ENCODE measurements at places on chromosomes 16 and 17.

GRCh38 chr17:31339906-31340661, 18.7 kb upstream of the EVI2A start:
- DNase-seq, result no peak

- no peak for DNase-seq
Measured at GRCh38 chr17:83189044-83190003, 109.9 kb downstream of the METRNL start.

DNA sequence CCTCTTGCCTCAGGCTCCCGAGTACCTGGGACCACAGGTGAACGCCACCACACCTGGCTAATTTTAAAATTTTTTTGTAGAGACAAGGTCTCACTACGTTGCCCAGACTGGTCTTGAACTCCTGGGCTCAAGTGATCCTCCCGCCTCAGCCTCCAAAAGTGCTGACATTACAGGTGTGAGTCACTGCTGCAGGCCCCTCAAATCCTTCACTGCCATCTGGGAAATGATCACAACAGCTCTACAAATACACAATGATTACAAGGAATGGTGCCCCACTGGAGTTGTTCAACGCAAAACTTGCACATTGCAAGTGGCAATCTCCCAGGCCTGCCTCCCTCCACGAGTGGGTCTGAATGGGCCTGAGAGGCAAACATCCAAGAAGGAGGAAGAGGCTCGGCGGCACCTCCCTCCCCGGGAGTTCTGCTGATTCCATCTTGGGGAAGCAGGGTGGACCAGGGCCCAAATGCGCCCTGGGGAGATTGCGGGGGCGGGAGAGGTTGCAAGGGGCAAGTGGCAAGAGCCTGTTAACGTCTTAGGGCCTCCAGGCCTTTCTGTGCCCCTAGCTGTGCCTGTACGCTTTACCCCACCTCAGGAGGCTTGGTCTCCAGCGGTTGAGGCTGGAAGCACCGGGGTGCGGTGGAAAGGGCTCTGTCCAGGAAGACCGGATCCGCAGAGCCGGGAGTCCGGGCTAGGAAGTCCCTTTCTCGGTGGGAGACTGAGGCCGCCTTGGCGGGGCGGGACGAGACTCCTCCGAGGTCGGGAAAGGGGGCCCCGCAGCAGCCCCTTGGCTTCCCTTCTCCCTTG, 656 bp upstream of the IGFBP4 start:
- no peak for DNase-seq

- DNase-seq, result no peak
Measured at GRCh38 chr16:85853547-85854545, 45.1 kb upstream of the IRF8 start.

DNA sequence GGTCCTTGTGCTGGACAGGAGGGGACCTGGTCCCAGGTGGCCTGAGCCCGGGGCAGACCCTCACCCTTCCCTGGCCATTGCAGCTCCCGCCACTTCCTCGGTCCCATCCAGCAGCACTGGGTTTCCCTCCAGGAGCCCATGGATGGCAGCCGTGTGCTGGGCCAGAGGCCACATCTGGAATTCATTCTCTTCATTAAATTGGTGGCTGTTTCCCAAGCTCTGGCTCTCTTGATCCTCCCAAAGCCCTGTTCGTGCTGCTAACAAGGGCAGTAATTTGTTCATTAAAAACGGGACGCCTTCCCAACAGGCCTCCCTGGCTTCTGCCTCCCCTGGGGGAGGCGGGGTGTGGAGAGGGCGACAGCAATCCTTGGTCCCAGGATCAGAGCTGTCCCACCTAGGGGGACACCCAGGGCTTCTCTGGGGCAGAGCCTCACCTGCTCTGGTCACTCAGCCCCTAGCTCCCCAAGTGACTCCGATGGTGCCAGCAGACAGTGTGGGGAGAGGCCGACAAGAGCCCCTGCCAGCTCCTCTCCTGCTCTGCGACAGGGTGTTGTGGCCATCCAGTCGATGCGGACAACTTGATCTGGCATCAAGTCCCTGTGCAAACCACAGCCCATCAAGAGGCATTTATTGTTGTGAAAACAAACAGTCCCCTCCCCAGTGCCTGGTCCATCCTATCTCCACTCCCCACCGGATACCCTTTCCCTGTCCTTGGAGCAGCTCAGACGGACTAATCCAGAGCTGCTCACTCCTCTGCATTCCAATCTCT, 44.0 kb downstream of the SDK2 start:
- no peak for DNase-seq

GRCh38 chr16:2753733-2754020, 1.2 kb downstream of the SRRM2 start:
- DNase-seq, result no peak

GRCh38 chr17:3959295-3959899, 4.8 kb downstream of the ATP2A3 start:
- DNase-seq, result no peak

- no peak for DNase-seq
Measured at GRCh38 chr17:61404913-61405685, 5.5 kb downstream of the TBX2 start.

DNA sequence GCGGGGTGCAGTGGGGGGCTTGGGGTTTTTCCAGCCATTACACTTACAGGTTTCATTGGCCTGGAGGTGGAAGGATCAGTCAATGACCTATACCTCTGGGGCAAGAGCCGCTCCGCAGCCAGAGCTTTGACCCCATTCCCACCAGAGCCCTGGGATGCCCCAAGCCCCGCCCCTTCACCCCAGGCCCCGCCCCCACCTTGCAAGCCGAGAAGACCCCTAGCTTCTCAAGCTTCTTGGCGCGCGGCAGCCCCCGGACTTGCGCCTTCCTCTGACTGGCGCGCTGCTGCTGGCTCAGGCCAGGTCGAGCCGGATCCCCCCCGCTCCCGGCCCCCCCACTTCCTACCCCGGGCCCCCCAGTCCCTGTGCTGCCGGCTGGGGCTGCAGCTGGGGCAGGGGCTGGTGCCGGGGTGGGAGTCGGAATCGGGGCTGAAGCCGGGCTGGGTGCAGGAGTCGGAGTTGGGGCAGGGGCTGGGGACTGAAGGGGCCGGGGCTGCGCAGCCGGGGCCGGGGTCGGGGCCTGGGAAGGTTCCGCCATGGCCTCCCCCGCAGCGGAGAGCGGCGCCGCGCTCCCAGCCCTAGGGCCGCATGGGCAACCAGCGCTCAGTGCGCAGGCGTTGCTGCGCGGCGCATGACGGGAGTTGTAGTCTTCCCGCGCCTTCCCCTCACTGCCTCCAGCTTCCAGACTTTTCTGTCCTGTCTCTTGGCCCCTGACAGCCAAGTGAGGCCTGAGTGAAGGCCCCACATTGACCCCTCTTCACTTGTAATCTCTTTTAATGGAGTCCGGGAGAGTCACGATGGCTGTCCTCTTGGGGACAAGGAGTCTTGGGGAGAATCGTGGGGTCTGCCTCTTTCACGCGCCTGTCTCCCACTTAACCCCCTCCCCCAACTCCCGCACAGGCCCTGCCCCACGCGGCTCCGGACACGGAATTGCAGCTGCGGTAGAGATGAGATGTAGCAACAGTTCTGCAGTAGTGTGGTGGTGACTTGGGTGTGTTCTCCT, at the start of gene KAT2A:
KAT2A (minus strand) TSS at position 598 of the 1,000 bp plus-strand sequence; CDS start at position 535, 63 bp downstream.
- peak; percentile 82 for DNase-seq

GRCh38 chr17:36752096-36752888, 150.9 kb downstream of the MRM1 start:
- DNase-seq, result no peak

DNA sequence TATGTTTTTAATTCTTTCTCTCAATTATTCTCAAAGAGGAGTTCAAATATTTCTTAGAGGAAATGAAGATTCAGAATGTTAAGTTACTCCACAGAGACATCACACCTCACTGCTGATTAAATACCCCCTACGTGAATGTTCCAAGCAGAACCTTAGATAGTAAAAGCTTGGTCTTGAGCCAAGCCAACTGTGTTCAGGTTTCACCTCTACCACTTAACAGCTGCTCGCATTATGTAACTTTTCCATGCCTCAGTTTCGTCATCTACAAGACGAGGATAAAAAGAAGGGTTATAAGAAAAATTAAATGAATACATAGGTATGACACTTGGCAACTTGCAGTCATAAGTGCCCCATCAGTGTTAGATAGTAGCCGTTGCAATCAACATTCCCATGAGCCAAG, 356.2 kb downstream of the RBFOX1 start:
- DNase-seq, result no peak

DNA sequence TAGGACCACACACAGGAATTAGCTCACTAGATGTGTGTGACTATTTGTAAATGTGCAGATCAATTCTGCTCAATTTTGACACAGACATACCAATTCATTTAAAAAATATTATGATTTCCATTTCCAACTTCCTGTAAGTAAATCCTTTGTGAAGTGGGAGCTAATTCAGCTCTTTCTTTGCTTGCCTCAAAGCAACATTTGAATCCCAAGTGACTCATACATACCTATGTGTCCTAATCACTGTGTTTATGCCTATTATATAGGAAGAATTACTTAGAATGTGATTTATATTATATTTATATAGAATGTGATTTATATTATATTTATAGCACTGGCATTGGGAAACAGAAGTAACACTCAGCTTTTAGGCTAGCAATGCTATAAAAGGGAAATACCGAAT, 195.9 kb upstream of the C17orf78 start:
- DNase-seq, result no peak

DNA sequence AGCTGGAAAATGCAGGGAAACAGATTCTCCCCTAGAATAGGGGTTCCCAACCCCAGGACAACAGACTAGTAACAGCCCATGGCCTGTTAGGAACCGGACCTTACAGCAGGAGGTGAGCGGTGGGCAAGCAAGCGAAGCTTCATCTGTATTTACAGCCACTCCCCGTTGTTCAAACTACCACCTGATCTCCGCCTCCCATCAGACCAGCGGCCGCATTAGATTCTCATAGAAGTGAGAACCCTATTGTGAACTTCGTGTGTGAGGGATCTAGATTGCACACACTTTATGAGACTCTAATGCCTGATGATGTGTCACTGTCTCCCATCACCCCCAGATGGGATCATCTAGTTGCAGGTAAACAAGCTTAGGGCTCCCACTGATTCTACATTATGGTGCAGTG, 3.5 kb downstream of the CD300LB start:
- no peak for DNase-seq

DNA sequence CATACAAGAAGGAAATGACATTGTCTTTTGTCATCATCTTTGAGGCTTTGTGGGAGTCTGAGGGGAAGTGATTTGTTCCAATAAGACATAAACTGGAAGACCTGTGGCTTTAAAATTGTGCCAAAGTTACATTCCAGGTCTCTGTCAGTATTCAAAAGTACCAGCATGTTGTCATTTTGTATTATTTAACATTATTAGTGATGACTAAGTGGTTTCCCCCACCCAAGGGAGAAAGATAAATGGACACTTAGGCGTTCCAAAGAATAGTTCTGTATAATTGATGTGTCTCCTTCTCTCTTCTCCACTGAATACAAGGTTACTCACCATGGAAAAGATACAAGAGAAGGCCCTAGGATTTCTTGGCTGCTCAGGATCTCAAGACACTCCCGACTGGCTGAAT, 3.8 kb downstream of the CFAP97D1 start:
- no peak for DNase-seq

DNA sequence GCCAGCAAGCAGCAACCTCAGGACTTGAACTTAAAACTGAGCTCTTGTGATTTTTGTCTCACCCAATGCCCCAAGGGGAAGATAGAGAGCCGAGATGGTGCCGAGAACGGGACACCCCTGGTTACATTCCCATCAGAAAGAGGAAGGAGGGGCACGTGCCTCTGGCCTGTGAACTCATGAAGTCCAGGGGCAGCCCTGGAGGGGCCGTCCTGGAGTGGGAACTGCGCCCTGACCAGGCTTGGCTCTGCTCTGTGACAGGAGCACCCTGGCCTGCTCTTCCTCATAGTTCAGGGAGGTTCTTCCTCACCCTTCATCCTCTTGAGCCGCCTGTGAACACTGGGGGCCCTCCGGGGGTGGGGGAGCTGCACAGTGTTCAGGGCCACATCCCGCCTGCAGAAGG, 130.3 kb upstream of the FOXF1 start:
- DNase-seq, result no peak

GRCh38 chr17:17647524-17648178, 33.6 kb upstream of the RAI1 start:
- no peak for DNase-seq

- no peak for DNase-seq
Measured at GRCh38 chr17:15180121-15180561, 85.0 kb downstream of the PMP22 start.

DNA sequence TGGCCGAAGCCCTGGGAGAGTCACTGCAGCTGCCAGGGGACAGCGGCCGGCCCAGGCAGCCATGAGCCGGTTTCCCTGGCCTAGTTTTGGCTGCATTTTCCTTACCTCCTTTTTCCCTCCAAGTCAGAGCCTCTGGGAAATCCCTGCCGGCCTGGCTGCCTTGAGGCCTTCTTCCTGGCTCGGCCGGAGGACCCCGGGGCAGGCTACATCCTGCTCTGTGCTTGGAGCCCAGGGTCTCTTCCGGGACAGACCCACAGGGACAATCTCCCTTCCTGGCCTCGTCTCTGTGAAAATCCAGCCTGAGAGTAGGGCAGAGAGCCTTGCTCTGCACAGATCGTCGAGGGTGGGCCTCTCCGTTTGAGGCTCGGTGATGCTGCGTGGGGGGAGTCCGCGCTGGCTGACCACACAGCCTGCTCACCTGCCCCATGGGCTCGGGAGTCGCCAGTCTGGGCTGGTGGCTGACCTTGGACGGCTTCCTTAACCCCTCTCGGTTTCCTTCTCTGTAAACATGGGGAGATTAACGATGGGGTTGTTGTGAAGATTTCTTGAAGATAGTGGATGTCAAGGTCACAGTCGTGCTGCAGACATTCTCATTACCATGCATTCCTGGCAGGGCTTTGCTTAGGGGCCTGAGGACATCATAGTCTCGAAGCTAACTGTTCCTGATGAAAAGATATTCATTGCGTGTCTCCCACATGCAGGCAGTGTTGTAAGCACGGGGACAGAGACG, 34.8 kb upstream of the CIBAR2 start:
- no peak for DNase-seq

DNA sequence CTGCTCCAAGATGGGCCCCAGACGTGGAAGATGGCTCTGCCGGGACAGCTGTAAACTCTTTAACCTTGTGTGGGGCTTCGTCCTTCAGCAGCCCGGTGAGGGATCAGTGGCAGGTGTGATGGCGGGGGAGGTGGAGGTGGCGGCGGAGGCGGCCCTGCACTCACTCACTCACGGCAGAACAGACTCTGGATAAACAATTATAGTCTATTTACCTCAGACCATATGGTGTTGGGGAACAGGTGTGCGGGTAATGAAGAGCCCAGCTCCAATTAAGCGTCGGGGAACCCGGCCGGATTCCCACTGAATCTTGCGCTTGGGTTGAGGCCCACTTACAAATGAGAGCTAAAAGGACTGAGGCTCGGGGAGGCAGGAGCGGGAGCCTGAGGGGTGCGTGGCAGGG, 104.3 kb upstream of the SDK2 start:
- DNase-seq, result no peak

DNA sequence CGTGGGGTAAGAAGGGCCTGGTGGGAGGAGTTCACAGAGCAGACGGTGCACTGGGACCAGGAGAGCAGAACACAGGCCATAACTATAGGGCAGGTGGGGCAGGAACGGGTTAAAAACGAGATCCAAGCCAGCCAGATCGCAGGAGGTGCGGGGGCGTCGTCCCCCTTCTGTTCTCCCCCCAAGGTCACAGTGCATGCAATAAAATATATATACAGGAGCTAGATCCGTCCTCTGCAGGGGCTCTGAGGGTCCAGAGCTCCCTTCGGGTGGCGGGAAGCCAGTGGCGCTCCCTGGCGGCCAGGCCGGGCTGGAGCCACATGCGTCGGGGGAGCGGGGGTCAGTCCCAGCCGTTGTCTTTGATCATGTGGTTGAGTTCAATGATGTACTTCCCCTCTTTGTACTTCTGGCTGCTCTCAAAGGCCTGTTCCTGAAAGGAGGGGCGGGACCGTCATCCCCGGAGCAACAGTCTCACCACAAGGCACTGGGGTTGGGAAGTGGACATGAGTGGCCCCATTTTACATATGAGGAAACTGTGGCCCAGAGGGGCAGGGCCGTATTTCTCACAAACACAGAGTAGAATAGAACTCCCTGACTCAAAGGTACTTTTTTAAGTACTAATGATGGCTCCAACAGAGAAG, 768 bp upstream of the TBX6 start:
- peak; percentile 93 for DNase-seq

Data from NAMALWA (cell line).